Activated CD4-positive, alpha-beta T cell treated with anti-CD3 and anti-CD28 coated beads, Interleukin-2, amount 10 ng/mL, durations not matched to agents 24 days and 14 days (primary cell): ENCODE measurements at places on chromosomes 11 and 22. TPM values are rescaled to one million over a fixed set of nuclear protein-coding genes. Genes with fewer than 3 reads are reported as not detected.

PGA5 gene
- total RNA-seq: not detected in 2 replicates

CREB3L1 gene
- total RNA-seq: 0.09 and 0.17 TPM in 2 replicates

HTR3A gene
- not detected in 2 replicates for total RNA-seq

MS4A4A gene
- not detected in 2 replicates for total RNA-seq

CD3G gene
- total RNA-seq: 143 and 145 TPM in 2 replicates

C11orf42 gene
- total RNA-seq: not detected in 2 replicates

GUCY1A2 gene
- total RNA-seq: not detected in 2 replicates

NXPE2 gene
- total RNA-seq: not detected in 2 replicates

FLRT1 gene
- total RNA-seq: not detected in 2 replicates

TPH1 gene
- total RNA-seq: 0.36 and 0.56 TPM in 2 replicates

NADSYN1 gene
- total RNA-seq: 101 and 109 TPM in 2 replicates

PNPLA5 gene
- not detected in 2 replicates for total RNA-seq

SCGB1A1 gene
- total RNA-seq: not detected in 2 replicates

CRYAB gene
- total RNA-seq: not detected in 2 replicates

TMPRSS13 gene
- total RNA-seq: 1.2 and 1.5 TPM in 2 replicates

FAM111B gene
- total RNA-seq: 68.4 and 70.1 TPM in 2 replicates

SLC5A1 gene
- total RNA-seq: not detected in 2 replicates

PTPN5 gene
- not detected in 2 replicates for total RNA-seq
